Stimulated activated CD8-positive, alpha-beta memory T cell treated with anti-CD3 and anti-CD28 coated beads, Interleukin-7, amount 100 ng/mL, for 1 hour (primary cell): ENCODE measurements at places on chromosomes 1 and 21.
A peak's percentile ranks its signal among the peaks of the same experiment; 100 is the strongest.

GRCh38 chr1:82795508-82796149 lies 994.9 kb downstream of the ADGRL2 start:
- no peak for DNase-seq

DNA sequence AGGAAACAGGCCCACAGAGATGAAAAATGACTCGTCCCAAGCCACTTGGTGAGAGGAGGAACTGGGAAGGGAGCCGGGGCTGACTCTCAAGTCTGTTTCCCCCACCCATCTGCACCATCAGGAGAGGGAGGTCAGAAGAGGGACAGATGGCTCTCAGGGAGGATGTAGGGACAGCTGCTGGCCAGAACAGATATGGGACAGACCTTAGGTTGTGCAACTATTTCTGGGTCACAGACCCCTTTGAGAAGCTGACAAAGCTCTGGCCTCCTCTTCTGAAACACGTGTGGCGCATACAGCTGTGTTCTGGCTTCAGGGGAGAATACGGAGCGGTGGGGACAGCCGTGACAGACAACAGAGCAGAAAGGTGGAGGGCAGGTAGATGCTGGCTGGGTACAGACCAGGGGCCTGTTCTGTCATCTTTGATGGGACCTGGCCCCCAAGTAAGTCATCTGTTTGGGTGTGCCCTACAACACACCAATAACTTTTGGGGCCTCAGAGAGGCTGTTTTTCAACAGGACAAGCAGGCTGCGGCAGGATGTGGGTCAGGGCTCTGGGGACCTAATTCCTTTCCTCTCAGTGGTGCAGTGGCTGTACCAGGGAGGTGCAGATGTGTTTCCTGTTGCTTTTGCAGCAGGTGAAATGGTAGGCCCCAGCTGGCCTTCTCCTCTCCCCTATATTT lies 7.3 kb downstream of the SH3BGRL3 start:
- no peak for DNase-seq

GRCh38 chr1:30757352-30758120 lies at the start of gene LAPTM5:
LAPTM5 (minus strand) TSS chr1:30757774; CDS start chr1:30757745, 29 bp downstream.
- DNase-seq, result no peak

DNA sequence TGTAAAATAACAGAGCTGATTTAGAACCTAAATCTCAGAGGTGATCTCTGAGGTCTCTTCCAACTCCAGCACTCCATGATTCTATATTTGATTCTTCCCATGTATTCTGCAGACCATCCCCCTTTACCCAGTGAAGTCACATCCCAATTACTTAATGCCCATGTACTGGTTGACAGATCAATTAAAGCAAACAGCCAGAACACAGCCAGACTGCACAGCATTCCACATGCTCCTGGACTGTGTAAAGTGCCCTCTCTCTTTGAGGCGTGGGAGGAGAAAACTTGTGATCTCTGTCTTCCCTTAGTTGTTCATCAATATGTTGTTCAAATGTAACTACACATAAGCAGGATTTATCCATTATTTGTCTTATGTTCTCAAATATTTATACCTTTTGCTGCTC lies 18.1 kb downstream of the NOS1AP start:
- DNase-seq, result no peak

GRCh38 chr1:48532976-48533375 lies 61.0 kb upstream of the SPATA6 start:
- DNase-seq, result no peak

DNA sequence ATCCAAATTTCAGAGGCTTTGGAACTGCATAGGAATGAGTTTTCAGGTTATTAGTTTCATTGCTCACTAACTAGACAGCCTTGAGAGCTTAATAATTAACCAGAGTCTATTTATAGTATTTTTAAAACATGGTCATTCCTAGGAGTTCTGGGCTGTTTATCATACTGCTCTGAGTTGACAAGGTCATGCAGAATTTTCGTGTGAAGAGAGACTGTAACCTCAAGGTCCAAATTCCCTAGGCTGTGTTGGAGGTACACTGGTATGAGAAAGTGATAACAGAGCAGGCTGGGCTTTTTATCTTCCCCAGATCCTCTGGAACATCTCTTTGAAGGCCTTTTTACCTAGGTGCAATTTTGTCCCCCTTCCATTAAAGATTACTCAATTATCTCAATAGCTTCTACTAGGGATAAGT lies 736.3 kb downstream of the LTN1 start:
- no peak for DNase-seq

GRCh38 chr1:155009221-155009711 lies 6.7 kb downstream of the ZBTB7B start:
- no peak for DNase-seq

GRCh38 chr1:180190091-180190490 lies 35.4 kb downstream of the QSOX1 start:
- peak; percentile 5 for DNase-seq
